ENCODE measurements at places on chromosomes 5 and 9.
A peak's percentile ranks its signal among the peaks of the same experiment; 100 is the strongest.

DNA sequence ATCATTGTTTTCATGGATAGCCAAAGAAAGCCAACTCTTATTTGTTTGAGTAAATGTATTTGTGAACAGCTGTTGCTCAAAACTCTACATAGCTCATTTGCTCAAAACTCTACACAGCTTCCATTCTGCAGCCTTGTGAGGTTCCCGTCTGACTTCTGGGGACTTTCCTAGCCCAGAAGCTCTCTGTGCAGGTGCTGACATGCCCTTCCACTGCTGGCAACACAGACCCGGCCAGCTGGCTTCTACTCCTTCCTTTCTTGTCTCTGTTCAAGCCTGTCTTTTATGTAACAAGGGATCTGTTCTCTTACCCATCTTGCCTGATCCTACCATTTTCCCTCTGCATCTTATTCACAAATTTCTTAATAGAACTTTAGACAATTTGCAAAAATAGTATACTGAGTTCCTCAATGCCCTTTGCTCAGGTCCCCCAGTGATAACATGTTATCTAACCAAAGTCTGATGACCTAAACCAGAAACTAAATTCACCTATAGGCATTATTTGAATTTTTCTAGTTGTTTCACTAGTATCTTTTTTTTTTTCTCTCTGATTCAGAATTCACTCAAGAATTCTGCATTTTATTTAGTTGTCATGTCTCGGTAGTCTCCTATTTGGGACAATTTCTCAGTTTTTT lies 556.5 kb upstream of the SEMA6A start:
- peak; percentile 18 for DNase-seq

DNA sequence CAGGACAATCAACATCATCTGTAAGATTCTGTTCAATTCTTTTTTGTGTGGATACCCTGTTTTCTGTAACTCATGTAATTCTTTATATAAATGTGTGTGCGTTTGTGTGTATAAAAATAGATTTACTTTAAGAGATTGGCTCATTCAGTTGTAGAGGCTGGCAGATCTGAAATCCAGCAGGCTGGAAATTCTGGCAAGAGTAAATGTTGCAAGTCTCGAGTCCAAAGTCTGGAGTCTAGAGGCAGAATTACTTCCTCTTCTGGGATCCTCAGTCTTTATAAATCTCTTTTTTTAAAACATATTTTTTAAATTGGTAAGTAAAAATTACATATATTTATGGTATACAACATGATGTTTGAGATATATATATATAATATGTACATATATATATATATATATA lies 202.1 kb upstream of the TMEM161B start:
- DNase-seq = no peak

GRCh38 chr9:114308361-114308950 lies 14.4 kb upstream of the ORM1 start:
- DNase-seq = no peak

DNA sequence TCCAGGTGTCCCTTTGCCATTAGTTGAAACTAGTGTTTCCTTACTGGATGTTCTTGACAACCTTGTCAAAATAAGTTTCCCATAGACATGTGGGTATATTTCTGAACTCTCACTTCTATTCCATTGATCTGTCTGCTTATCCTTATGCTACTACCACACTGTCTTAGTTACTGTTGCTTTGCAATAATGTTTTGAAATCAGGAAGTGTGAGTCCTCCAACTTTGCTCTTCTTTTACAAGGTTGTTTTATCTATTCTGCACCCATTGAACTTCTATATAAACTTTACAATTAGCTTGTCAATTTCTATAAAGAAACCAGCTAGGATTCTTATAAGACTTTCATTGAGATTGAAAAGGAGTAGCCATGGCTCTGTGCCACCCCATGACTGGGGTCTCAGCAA lies 24.3 kb downstream of the CD14 start:
- no peak for DNase-seq

DNA sequence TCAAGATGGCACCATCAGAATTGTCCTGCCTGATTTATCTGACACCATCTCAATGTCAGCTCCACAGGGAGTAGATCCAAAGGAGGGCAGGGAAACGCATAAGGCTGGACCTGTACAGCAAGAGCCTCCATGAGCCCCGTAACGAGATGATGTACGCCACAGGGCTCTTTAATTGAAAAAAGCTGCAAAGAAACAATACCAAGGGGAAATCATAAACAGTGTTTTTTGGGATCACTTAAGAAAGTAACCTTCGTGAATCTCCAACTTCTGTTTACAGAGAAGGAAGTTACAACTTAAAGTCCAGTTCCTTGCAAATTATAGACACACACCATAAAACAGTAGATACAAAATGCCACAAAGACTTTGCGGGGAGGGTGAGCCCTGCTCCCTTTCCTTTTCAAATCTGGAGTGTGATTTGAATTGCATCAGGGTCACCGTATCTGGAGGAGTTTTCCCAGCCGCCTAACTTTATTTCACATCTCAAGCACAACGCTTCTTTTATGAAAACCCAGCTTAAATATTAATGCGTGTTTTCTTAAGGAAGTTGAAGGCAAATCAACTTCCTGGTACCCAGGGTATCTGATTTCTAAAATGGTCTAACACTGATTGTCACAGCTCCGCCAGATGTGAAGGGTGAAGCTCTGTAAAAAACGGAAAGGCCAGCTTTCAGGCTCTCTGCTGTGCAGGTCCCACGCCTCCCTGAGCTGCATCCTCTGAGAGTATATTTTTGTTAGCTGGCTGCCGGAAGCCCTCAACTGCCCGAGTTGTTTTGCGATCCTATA lies 88.9 kb downstream of the EBF1 start:
- DNase-seq = no peak

- DNase-seq = no peak
These were observed 27.8 kb upstream of the ARAP3 start for GRCh38 chr5:141709699-141710267.

DNA sequence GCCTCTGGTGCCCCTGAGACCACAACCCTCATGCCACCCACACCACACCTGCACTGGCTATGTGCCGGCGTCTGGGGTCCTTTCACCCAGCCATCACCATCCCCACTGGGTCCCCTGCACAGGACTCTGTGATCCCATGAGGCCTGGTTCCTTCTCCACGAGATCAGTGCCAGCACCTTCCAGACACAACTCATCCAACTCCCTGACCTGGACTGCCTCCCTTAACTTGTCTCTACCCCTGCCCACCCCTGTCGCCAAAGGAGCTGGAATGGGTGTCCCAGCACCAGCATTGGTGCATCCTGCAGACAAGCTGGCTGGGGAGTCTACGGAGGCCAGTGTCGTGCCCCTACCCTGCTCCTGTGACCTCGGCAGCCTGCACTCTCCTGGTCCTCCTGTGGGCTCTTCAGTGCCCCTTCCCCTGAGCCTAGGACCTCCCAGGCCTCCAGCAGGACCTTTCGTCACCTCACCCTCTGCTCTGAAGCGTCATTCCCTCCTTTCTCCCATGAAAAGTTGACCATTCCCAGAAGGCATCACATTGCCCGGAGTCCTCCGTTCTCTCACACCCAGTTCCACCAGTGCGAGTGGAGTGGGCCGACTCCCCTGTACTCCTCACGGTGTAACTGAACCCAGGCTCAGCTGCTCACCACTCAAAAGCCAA lies 87.7 kb downstream of the NSUN2 start:
- DNase-seq = no peak

DNA sequence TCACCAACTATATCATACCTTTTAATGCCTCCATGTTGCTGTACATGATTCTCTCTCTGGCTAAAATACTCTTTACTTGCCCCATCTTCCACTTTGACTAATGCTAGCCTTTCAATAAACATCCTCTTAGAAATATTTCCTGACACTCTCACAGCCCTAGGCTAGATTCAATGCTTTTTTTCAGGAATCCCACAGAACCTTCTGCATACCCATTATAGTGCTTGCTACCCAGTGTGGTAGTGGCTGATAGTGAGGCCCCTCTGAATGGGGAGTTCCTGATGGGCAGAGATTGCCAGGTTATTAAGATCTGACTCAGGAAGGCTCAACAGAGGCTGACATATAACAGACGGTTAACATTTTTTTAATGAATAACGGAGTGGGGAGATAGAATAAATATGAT lies 11.6 kb downstream of the SSBP2 start:
- no peak for DNase-seq

DNA sequence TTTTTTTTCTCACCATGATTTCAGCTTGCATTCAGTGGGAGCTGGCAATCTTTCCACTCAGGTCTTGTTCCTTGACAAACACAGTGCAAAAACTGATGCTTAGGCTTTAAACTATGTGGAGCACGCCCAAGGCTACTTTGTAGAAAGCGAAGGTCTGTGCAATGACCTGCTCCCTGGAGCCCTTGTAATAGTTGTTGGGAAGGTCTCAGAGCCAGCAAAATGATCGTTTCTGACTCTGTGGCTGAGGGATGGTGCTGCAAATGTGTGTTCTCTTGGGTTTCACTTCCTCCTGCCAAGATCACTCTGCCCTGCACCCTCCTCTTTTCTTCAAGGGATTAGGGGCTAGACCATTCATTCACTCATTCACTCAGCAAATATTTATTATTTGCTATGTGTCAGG lies 249.7 kb upstream of the MAP3K1 start:
- no peak for DNase-seq

GRCh38 chr5:89934069-89934468 lies 475.5 kb downstream of the CETN3 start:
- DNase-seq = no peak

- DNase-seq = no peak
These were observed 10.7 kb downstream of the NFIL3 start for GRCh38 chr9:91412941-91413340.

- no peak for DNase-seq
These were observed at the start of gene PCDHB16 for GRCh38 chr5:141182248-141182647. PCDHB16 (plus strand) TSS chr5:141182387; CDS start chr5:141182560, 173 bp downstream.

GRCh38 chr5:37211661-37212060 lies 37.5 kb downstream of the CPLANE1 start:
- DNase-seq = no peak

DNA sequence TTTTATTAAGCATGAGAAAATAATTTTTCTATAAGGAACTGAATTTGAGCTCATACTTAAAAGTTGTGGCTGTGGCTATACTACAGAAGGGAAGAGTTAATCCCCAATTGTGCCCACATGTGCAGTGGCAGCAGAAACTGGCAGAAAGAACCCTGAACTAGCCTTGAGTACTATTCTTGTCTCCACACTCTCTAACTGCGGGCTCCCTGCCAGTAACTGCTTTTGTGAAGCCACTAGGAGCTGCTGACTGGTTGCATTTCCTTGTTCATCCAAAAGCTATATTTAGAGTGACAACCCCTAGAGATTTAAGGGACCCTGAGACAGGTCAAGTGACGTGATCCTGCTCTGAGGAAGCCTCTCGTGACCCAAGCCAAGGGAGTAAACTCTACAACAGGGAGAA lies 238.6 kb downstream of the ELAVL2 start:
- peak; percentile 9 for DNase-seq

DNA sequence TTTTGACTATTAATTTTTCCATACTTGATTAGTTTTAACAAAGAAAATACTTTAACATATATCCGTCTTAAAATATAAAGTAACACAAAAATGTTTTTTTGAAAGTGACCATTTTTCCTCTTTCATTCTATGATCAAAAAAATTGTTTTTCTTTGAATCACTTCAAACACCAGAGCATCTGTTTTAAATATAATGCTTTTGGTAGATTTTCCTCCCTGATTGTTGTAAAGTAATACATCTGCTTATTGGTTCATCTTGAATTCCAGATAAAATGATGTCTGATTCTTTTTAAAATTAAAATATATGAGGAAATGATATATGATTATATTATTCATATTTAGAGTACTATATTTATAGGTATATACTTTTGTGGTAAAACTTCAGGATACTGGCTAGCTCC lies 76.2 kb upstream of the LPAR1 start:
- no peak for DNase-seq

- DNase-seq = no peak
These were observed 393.7 kb upstream of the SMC2 start for GRCh38 chr9:103700195-103700962.

GRCh38 chr5:2011481-2012411 lies 129.0 kb upstream of the IRX4 start:
- no peak for DNase-seq

- DNase-seq = no peak
These were observed 9.6 kb downstream of the PRRT1B start for GRCh38 chr9:131554843-131555351.

DNA sequence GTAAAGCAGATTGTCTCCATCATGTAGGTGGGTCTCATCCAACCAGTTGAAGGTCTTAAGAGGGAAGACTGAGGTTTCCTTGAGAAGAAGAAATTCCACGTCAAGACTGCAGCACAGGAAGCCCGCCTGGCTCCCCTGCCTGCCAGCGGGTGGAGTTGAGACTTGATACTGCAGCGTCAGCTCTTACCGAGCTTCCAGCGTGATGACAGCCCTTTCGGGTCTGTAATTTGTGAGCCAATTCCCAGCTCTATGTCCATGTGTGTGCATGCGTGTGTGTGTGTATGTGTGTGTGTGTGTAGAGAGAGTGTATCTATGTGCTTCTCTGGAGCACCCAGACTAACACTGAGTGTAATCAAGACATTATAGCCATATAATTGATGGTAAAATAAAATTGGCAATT lies 379.7 kb upstream of the IRX2 start:
- no peak for DNase-seq

DNA sequence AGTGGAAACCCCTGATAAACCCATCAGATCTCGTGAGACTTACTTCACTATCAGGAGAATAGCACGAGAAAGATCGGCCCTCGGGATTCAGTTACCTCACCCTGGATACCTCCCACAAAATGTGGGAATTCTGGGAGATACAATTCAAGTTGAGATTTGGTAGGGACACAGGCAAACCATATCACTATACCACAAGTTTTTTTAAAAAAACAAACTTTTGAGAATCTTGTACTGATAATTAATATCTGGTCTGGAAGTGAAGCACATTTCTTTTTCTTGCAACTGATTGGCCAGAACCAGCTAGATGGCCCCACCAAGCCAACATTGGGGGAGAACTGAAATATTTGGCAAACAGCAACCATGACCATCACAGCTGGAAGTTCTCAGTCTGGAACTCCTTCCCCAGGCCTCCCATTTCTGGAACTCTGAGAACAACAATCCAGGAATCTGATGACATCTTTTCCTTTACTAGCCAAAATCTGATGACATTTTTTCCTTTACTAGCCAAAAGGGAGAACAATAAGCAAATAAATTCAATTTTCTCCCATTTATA lies 51.8 kb upstream of the CDKN2B start:
- DNase-seq = no peak

DNA sequence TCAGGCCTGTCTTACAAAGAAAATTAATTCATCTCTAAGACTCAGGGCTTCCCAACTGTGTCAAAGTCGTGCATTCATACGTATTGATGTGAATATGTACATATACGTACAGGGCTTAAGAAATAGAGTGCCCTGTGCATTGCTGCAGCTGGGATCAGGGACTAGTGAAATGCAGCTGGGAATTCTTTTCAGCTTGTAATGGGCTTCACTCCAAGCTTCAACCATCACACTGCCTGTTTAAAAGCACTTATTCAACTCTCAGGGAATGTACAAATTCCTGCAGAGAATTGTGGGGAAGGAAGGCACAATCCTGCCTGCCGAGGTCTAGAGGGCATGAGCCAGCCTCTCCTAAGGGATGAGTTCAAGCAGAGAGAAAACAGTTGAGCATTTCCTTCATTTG lies 59.6 kb upstream of the MAN2A1 start:
- DNase-seq = no peak

DNA sequence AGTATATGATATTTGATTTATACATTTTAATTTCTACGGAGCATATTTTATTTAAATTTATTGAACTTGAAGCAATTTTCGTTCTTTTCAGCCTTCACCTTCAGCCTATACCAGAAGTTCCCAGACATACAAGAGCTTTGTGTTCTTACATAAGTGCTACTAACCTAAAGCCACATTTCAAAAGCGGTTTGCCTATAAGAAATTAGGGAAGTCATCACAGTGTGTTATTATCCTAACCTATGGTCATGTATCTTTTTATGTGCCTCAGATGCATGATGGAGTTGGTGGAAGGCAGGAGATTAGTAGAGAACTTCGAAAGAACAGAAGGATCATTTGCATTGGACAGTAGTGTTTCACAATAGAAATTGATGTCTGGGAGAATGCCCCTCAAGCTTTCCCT lies 3.1 kb downstream of the KIF2A start:
- no peak for DNase-seq
